ENCODE measurements at places on chromosomes 11 and 22. TPM values are rescaled to one million over a fixed set of nuclear protein-coding genes. Genes with fewer than 3 reads are reported as not detected.
A peak's percentile ranks its signal among the peaks of the same experiment; 100 is the strongest.

DNA sequence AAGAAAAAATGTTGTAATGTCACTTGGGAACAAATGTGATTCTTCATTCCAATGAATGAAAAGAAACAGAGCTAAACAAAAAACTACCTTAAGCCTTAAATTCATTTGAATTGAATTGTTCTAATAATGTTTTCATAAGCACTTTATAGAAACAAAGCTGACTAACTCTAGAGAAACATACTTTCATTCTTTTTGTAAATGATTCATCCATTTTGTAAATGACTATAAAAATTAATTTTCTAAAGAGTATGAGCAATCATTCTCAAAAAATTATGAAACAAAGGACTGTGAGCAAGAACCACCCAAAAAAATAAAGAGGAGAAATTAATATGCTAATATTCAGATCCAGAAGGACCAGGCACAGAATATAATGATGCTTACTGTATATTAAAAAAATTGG is 986.5 kb upstream of the CHORDC1 start:
- H3K36me3 ChIP-seq: no peaks in the 10 kb centered on the region
- no peaks in the 10 kb centered on the region for H3K4me1 ChIP-seq
- no peak overlapping the region for H3K27ac ChIP-seq
- no peak overlapping the region for H3K4me3 ChIP-seq
- no peak for DNase-seq

BIRC3 gene
- total RNA-seq: 199 TPM

ART1 gene
- total RNA-seq: not detected

DNA sequence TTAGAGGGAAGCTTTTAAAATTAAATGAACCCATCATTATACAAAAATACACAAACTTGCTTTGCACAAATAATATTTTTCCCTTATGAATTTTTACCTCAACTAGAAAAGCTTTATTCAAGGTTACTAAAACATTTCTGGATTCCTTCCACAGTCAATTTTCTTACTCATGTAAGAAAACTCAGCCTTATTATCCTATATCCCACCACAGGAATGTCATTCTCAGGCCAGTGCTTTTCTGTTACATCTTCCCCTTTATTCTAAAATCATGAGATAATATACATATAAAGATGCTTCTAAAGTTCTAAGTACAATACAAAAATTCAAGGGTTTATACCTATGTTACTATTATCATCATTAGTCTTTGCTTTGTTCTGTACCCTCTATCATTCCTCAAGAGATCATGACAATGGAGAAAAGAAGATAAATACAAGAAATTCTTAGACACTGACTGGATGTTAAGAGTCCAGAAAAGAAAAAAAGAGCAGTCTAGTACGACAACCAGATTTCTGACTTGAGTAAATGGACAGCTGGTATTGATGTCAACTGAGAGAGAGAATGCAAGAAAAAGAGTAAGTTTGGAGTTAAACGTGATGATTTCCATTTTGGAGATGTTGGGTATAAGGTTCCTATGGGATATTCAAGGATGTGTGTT is 60.3 kb downstream of the MTMR2 start:
- no peaks in the 10 kb centered on the region for H3K36me3 ChIP-seq
- H3K27me3 ChIP-seq: no peaks in the 10 kb centered on the region
- H3K4me1 ChIP-seq: no peaks in the 10 kb centered on the region
- DNase-seq: no peak
- H3K27ac ChIP-seq: no peak overlapping the region

GRCh38 chr11:78379039-78379670 is 38.5 kb downstream of the GAB2 start:
- no peaks in the 10 kb centered on the region for H3K27me3 ChIP-seq
- no peak for DNase-seq
- H3K36me3 ChIP-seq: no peaks in the 10 kb centered on the region
- no peaks in the 10 kb centered on the region for H3K4me1 ChIP-seq
- H3K4me3 ChIP-seq: no peak overlapping the region
- no peak overlapping the region for H3K27ac ChIP-seq

SLC22A25 gene
- total RNA-seq: not detected

DNA sequence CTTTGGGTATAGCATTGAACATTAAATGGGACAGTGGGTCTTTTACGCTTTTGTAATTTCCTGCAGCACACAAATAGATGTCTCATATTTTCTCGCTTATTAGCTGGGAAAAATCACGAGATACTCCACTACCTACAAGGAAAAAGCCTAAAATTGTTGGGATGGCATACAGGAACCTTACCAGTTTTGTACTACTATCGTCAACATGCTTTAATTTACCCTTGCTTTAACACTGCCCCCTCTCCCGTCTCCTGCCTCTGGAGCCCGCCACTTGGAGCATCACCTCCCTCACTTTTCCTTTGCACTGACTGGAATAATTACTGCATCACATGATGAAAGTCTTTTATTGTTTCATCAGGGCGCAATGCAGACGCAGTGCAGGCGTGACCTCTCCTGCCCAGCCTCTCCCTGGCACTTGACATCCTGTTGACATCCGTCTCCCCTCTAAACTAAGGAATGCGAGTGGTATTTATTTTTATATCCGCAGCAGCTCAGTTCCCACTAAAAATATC is 1.0 kb upstream of the FNBP4 start:
- H3K4me1 ChIP-seq: peaks cover 30% of the 10 kb centered on the region
- H3K27me3 ChIP-seq: no peaks in the 10 kb centered on the region
- H3K27ac ChIP-seq: peak overlapping the region; percentile 96

ALDH3B2 gene
- not detected for total RNA-seq

ROBO4 gene
- not detected for total RNA-seq

- no peaks in the 10 kb centered on the region for H3K27me3 ChIP-seq
- no peak for DNase-seq
These were observed 38.0 kb downstream of the JHY start for GRCh38 chr11:122920579-122920978.

DNA sequence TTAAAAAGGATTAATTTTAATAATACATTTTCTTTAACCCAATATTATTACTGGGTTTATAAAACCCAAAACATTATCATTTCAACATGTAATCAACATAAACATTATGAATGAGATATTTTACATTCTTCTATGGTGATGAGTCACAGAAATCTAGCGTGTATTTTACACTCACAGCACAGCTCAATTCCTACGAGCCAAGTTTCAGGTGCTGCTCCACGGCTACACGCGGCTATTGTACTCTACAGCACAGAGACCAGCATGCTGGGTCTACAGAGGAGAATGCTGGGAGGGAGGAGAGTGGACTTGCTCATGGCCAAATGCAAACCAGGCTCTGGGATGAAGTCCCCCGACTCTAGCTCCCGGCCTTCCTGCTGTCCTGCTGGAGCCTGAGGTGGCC is 72.0 kb upstream of the LMO1 start:
- H3K27ac ChIP-seq: no peak overlapping the region
- no peaks in the 10 kb centered on the region for H3K4me1 ChIP-seq
- no peaks in the 10 kb centered on the region for H3K27me3 ChIP-seq

DNA sequence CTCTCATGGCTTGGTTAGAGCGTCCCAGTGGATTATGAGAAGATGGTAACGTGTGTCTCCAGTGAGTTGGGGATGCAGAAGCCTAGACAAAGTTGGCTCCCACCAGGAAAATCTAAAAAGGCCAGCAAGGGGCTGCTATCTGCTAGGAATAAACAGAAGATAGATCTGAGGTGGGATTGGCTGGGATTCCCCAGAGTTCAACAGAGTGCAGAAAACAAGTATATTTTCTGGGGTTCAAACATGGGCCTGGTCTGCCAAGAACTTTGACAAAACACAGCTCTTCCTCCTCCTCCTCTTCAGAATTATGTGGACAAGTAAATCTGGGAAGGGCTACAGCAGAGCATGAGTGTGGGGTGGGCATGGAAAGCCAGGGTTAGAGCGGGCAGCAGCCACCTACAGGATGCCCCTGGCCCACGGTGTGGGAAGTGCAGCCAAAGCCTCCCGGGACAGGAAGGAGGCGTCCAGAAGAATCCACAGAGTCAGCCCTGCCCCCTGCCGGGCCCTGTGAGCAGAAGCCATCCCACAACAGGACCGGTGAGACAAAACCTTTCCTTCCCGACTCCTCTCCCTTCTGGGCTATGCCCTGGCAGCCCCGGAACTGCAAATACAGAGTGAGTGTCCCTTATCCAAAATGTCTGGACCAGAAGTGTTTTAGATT is 67.1 kb downstream of the CD82 start:
- no peaks in the 10 kb centered on the region for H3K27me3 ChIP-seq
- no peak for DNase-seq
- no peaks in the 10 kb centered on the region for H3K4me1 ChIP-seq
- no peak overlapping the region for H3K27ac ChIP-seq
- no peak overlapping the region for H3K4me3 ChIP-seq
- H3K36me3 ChIP-seq: no peaks in the 10 kb centered on the region

KRTAP5-7 gene
- not detected for total RNA-seq

DNA sequence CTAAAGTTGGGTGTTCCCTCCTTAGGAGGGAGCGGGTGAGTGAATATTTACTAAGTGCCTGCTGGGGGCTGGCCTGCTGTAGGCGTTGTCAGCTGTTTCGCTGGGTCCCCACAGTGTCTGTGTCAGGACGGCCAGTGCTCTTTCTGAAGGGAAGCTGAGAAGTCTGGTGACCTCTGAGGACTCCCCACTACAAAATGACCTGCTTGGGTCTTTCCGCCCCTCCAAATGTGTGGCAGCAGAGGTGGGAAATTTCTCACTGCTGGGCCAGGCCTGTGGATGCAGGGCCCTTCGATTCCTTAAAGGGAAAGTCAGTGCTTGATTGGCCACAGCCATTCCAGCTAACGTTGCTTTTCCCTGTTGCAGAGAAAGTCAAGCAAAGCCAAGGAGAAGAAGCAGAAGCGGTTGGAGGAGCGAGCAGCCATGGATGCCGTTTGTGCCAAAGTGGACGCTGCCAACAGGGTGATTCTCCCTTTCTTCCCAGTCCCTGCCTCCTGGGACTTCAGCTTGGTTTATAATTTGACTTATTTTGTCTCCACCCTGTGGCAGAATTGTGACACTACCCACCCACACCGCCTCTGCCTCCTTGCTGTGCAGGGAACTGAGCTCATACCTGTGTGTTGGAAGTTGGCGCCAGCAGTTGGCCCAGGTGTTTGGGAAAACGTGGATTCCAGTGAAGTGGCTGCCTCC is 6.8 kb downstream of the NAA40 start:
- no peaks in the 10 kb centered on the region for H3K27me3 ChIP-seq
- no peaks in the 10 kb centered on the region for H3K4me1 ChIP-seq
- no peak overlapping the region for H3K4me3 ChIP-seq

GRCh38 chr22:26797910-26798309 is 140.5 kb downstream of the MIAT start:
- H3K4me1 ChIP-seq: no peaks in the 10 kb centered on the region
- DNase-seq: no peak
- H3K27me3 ChIP-seq: no peaks in the 10 kb centered on the region

SMTNL1 gene
- not detected for total RNA-seq

GRCh38 chr22:35605851-35606481 is 11.2 kb downstream of the MB start:
- no peak for DNase-seq
- no peak overlapping the region for H3K27ac ChIP-seq
- no peak overlapping the region for H3K4me3 ChIP-seq
- no peaks in the 10 kb centered on the region for H3K27me3 ChIP-seq
- no peaks in the 10 kb centered on the region for H3K4me1 ChIP-seq

DNA sequence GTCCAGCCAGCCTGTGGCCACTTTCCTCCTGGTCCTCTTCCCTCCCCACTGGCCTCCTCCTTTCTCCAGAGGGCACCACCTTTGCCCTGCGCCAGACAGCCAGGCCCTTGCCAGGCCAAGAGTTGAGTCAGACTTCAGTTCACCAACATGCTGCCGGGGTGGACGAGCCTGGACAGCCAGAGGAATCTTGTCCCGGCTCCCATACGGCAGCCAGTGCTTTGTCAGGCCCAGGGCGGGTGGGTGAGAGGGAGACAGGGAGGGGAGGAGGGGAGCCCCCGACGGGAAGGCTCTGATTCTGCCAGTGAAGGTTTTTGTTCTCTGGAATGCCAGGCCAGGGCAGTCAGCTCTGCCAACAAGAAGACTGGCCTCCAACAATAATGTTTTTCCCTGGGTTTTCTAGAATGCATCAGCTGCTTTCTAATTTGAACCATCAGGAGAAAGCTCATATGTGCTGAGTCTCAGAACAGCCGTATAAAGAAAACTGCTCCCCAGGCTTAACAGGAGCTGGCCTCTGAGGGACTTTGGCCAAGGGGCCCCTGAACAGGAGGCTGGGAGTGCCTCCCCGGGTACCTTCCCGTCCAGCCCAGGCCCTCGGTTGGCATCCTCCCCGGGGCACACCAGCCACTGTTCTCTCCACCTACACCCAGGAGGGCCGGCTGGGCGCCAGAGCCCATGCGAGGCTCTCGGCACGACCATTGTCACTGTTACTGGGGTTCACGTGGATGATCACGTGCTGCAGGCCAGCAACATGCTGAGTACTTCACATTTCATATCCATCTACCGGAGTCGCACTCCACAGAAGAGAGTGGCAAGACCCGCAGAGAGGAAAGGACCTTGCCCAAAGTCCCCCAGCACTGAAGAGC is 28.6 kb downstream of the LIF start:
- H3K36me3 ChIP-seq: no peaks in the 10 kb centered on the region
- no peak overlapping the region for H3K27ac ChIP-seq
- DNase-seq: no peak
- H3K4me1 ChIP-seq: peaks cover 35% of the 10 kb centered on the region
- no peak overlapping the region for H3K4me3 ChIP-seq
- H3K27me3 ChIP-seq: no peaks in the 10 kb centered on the region

DNA sequence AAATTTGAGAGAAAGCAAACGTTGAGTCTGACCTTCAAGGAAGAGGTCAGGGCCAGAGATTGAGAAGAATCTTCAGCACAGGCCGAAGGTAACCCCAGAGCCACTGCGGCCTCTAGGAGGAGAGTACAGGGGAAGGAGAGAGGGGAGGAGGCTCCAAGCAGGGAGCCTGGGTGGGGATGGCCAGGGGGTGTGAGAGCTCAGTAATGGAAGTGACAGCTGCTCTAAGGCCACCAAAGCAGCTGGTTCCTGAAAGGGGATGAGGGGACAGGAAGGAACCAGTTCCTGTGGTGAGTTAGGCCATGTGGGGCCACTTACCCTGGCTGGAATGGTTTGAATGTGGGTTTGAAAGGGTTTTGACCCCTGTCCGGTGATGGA is 46.1 kb downstream of the PISD start:
- H3K27ac ChIP-seq: no peak overlapping the region
- no peak for DNase-seq
- H3K4me1 ChIP-seq: no peaks in the 10 kb centered on the region
- no peaks in the 10 kb centered on the region for H3K27me3 ChIP-seq
- H3K4me3 ChIP-seq: no peak overlapping the region
- peaks cover 19% of the 10 kb centered on the region for H3K36me3 ChIP-seq

DNA sequence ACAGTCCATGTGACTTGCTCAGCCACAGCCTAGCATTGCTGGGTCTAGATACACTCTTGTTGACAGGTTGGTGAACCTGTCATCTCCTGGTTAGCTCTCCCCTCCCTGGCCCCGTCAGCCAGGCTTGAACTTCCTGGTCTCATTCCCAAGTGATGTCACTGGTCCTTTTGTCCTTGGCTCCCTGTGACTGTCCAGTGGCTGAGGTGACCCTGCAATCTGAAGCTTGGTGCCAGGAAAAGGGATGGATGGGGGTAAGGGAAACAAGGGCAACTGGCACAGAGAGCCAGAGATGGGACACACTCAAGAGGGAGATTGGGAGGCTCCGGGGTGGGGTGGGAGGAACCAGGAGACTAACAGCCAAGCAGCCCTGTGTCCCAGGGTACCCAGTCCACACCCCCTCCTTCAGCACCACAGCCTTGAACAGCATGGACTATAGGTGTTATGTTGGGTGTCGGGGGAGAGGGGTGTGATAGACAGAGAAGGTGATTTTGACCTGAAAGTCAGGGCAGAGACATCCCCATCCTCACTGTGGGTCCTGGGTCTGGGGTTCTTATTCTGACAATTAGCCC is 63.8 kb upstream of the THY1 start:
- peaks cover 7% of the 10 kb centered on the region for H3K27me3 ChIP-seq
- no peaks in the 10 kb centered on the region for H3K36me3 ChIP-seq
- DNase-seq: peak; percentile 8

USP2 gene
- total RNA-seq: 0.51 TPM

GRCh38 chr11:70097783-70098563 is 19.9 kb downstream of the ANO1 start:
- no peaks in the 10 kb centered on the region for H3K27me3 ChIP-seq
- no peaks in the 10 kb centered on the region for H3K36me3 ChIP-seq
- H3K4me1 ChIP-seq: no peaks in the 10 kb centered on the region
- no peak for DNase-seq
- no peak overlapping the region for H3K4me3 ChIP-seq
